Ureter (tissue), 1 donor: ENCODE measurements at places on chromosomes 3 and 15.

- DNase-seq = no peak
Observed at GRCh38 chr3:160265088-160265487, 39.9 kb downstream of the C3orf80 start.

DNA sequence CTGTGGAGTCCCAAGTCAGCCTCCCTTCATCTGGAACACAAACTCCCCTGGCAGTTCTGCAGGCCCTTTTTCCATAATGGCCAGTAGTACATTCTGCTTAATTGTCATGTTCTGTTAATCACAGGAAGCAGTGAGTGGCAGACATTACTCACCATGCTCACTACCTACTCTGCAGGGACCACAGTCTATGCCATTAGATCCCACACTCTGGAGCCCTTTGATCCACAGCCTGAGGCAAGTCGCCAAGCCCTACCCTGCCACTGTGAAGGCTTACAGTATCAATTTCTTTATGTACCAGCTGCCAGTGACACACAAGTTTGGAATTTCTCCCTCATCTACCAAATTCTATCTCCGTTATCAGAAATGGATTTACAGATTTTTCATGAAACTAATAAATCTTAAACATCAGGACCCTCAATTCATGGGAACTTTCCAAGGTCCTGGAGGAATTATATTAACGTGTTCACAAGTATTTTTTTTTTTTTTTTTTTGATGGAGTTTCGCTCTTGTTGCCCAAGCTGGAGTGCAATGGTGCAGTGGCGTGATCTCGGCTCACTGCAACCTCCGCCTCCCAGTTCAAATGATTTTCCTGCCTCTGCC is 20.6 kb upstream of the WWTR1 start:
- DNase-seq = no peak

DNA sequence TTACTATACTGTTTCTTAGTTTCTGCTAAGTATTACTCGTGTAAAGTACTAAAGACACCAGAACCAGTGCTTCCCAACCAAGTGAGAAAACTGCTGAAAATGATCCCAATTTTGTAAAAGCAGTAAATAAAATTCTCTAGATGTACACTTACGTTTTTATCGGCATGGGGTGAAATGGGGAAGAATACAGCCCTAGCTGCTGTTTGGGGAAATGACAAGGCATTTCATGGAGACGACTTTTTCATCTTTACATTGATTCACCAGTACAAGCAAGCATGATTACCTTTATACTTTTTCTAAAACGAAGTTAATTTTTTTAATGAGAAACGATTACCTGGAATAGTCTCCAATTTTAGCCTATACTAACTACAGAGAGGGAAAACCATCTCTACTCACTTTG is 1.4 kb downstream of the PSMD6 start:
- no peak for DNase-seq

- no peak for DNase-seq
Observed at GRCh38 chr3:128076483-128077201, 24.4 kb downstream of the SEC61A1 start.

GRCh38 chr3:30544812-30545211 is 61.6 kb upstream of the TGFBR2 start:
- no peak for DNase-seq

GRCh38 chr15:31457631-31458526 is 131.2 kb downstream of the KLF13 start:
- peak; percentile 41 for DNase-seq

- no peak for DNase-seq
Observed at GRCh38 chr3:170180079-170180907, 1.2 kb downstream of the PHC3 start.

- DNase-seq = no peak
Observed at GRCh38 chr15:81950841-81951414, 94.9 kb downstream of the MEX3B start.

DNA sequence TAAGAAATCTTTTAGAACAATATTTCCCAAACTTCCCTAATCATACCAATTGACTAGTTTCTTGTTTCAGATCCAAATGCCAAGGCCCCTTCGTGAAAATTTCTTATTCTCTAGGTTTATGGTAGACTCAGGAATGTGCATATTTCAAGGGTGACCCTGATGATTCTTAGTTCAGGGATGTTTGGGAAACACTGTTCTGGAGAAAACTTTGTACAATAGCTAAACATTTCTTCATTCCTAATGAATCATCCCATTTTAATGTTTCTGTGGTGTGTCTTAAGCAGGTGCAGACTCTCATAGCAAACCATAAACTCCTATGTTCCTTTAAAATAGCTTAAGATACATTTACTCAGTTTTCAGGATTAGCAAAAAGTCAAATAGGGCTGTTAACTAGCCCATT is 314.5 kb downstream of the TIGIT start:
- no peak for DNase-seq

GRCh38 chr3:46946856-46947545 is 29.5 kb downstream of the CCDC12 start:
- DNase-seq = peak; percentile 80

DNA sequence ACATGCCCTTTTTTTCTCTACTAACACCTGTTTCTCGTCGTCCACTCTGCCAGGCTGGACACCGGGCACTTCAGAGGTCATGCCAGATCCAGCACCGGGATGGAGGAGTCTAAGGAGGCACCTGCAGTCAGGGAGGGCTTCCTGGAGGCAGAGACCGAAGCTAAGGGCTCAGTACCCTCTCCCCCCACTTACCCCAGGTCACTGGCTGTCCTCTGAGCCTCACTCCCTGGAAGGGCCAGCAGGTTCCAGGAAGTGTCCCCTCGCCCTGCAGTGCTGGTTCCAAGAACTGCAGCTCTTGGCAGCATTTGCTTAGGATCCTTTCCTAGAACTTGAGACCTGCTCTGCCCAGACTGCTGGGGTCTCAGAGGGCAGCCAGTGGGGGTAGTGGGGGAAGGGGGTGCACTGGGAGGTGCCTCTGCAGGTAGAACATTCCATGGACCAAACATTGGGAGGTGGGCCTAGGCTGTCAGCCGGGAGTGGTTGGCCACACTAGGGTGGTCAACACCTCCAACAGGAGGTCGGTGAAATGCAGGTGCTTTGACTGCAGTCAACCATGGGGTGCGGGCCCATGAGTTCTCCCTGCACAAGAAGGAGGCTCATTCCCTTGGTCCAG is 11.3 kb downstream of the CISH start:
- no peak for DNase-seq

GRCh38 chr3:106232956-106233355 is 364.1 kb upstream of the CBLB start:
- no peak for DNase-seq

GRCh38 chr3:69094467-69095205 is 9.9 kb downstream of the ARL6IP5 start:
- DNase-seq = no peak

DNA sequence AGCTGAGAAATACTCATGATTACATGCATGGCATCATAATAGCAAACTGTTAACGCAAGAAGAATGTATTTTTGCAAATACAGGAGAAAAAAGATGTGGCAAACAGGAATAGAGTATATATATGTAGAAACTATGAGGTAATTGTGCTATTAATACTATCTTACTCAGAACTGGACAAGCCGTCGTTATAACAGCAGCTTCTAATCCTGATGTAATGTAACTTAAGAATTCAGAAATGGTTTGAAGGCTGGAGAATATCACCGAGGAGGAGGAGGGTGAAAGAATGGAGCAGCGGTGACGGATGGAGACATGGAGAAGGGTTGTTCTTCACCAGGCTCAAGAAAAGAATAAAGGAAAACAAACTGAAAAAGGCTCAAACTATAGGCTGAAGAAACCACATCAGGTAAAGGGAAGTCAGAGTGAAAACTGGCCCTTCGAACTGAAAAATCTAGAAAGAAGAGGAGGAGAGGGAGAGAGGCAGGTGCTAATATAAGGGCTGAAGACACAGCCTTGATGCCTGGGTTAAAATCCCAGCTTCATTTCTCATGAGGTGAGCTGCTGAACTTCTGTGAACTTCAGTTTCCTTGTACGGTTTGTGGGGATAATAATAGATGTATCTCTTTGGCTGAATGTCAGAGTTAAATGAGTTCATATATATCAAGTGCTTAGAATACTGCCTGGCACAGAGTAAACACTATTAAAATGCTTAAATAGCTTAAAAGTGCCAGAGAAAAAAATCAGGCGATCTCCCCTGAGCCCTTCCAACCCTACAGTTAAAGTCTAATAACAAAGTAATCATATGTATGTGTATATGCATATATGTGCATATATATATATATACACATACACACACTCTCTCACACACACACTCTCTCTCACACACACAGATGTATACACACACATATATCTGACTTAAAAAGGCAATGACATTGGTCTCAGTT is 43.9 kb downstream of the GOLIM4 start:
- DNase-seq = no peak

- DNase-seq = no peak
Observed at GRCh38 chr3:45259133-45259532, 33.0 kb upstream of the TMEM158 start.
